GM12878 (cell line): ENCODE measurements at places on chromosomes 11 and 22. TPM values are rescaled to one million over a fixed set of nuclear protein-coding genes. Genes with fewer than 3 reads are reported as not detected.

Gene FIBIN
- not detected in 2 replicates for total RNA-seq

Gene CCDC81
- 0.13 and 0.19 TPM in 2 replicates for total RNA-seq

Gene MS4A3
- total RNA-seq: 0.13 TPM in 1 of 2 replicates, not detected in the other

Gene FXYD2
- total RNA-seq: 1.8 and 2.0 TPM in 2 replicates

Gene TMPRSS4
- 0.26 TPM in 1 of 2 replicates, not detected in the other for total RNA-seq

Gene PISD
- 62.7 and 63.4 TPM in 2 replicates for total RNA-seq

Gene ADM2
- total RNA-seq: 0.31 and 0.48 TPM in 2 replicates

Gene FAM118A
- 44.6 and 63.1 TPM in 2 replicates for total RNA-seq

Gene OR52A1
- total RNA-seq: not detected in 2 replicates

Gene DDIAS
- total RNA-seq: 10.3 and 14.2 TPM in 2 replicates

Gene ELMOD1
- total RNA-seq: not detected in 2 replicates

Gene MMP12
- total RNA-seq: not detected in 2 replicates

Gene UBQLNL
- total RNA-seq: 0.33 and 0.51 TPM in 2 replicates

Gene CNTF
- total RNA-seq: 1.6 and 2.1 TPM in 2 replicates

DNA sequence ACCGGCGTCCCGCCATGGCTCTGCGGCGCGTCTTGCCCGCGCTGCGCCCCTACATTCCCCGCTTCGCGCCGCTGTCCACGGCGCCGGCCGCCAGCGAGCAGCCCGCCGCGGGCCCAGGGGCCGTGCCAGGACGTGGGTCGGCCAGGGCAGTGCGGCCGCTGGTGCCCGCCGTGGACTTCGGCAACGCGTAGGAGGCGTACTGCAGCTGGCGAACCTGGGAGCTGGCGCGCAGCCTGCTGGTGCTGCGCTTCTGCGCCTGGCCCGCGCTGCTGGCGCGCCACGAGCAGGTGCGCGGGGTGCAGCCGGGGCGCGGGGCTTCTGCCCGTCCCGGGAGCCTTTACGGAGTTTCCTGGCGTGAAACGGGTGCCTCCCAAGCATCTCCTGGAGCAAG, 20.1 kb downstream of the DGCR6L start:
- no peak for DNase-seq

DNA sequence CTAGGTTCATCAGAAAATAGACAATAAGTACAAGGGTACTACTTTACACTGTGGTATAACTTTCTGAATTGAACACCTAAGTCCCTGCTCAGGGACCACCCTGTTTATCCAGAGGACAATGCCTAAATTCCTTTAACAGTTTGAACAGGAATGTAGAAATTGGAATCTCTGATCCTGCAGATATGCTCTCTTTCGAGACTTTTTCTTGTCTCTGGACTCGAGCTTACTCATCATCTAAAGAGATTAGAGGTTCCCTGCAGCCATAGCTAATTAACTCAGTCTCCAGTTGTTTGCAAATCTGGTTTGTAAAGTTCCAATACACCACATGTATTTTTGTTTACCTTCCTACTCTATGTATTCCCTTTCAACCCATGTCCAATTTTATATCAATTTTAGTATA, 1.0 kb downstream of the HOATZ start:
- no peak for DNase-seq

- DNase-seq: no peak
Measured at GRCh38 chr11:112590764-112591163, 330.1 kb upstream of the PLET1 start.

DNA sequence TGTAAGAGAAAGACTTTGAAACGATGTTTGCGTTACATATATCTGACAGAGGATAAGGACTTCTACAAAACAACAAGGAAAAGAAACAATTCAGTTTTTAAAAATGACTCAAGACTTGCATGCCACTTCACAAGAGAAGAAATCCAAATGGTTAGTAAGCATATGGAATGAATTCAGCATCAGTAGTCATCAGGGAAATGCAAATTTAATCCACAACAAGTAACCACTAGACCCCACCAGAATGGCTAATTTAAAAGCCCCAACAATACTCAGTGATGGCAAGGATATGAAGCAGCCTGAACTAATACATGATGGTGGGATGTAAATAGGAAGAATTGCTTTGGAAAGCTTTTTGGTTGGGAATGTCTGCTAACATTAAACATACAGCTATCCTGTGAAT, 142.6 kb downstream of the ATXN10 start:
- no peak for DNase-seq

- DNase-seq: no peak
Measured at GRCh38 chr11:57703341-57703740, 8.7 kb downstream of the MED19 start.

DNA sequence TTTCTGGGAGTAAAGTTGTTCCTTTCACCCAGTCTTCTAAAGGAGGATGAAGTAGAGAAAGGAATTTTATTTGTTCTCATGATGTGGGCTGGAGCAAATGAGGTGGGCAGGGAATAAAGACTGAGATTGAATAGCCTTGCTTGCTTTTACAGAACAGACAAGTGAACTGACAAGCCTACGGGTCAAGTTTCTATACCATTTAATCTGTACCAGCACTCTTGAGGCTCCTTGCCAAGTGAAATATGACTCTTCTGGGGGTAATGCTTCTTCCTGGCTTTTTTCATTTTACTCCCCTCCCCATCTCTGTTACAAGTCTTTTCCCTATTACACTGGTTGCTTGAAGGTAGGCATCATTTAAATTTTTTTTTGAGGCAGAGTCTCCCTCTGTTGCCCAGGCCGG, 54.8 kb downstream of the CSTPP1 start:
- DNase-seq: no peak

DNA sequence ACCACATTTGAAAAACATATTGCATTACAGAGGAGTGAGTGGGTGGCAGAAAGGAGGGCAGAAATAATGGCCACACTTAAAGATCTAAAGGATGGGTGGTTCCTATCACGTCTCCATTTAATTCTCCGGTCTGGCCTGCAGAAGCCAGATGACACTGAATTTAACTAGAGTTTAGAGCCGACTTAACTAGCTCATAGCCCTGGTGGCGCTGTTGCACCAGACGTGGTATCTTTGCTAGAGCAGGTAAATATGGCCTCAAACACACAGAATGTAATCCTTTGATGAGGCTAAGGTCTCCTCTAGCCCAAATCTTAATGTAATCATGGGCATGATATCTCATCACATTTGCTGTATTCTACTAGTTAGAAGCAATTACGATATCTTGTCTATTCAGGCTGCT, 51.5 kb upstream of the GAL start:
- no peak for DNase-seq

- DNase-seq: no peak
Measured at GRCh38 chr11:105937331-105937730, 84.7 kb downstream of the MSANTD4 start.

DNA sequence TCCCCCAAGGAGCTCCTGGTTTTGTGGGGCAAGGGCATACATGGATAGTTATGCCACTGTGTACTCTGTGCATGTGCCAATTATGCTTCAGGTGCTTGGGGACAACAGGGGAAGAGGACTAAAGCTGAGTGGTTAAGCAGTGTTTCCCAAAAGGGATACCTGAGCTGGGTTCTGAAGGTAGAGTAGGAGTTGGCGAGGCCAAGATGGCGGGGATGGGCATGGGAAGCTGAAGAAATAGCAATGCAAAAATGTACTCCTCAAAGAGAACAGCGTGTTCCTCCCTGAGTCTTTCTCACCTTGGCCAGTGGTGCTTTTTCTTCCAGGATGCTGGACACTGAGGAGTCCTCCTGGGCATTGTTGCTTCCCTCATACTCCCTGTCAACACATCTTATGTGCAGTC, 90.0 kb upstream of the LARGE1 start:
- no peak for DNase-seq

DNA sequence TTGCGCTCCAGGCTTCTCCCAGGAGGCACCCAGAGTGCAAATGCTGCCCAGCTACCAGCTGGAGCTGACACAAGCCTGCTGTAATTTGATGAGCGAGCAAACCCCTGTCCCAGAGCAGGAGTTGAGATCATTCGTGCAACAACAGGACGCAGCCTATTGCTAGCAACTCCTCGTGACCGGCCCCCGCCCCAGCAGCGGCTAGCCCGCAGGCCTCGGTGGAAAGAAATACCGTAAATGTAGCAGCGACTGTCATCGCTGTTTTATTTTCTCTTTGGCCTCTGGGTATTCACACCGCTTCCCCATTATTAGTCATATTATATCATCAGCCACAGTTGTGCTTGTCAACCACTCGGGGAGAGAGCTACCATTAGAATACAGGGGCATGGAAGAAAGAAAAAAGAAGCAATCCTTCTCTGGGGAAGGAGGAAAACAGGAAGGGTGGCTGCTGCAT, 59.2 kb upstream of the ATXN10 start:
- DNase-seq: no peak

DNA sequence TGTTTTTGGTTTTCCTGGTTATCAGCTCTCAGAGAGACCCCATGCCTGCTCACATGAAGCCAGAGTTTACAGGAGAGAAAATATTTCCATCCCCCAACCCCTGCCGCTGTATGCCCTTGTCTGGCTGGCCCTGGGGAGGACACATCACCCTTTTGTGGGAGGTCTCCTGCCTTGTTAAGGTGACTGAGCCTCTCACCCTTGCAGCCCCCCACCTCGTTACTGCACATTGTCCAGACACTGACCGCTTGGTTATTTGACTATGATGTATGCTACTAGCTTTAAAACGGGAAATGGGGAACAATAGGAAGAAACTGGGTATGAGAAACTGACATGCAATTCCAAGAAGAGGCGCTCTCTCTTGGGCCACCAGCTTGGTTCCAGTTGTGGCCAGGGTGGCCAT, 51.1 kb upstream of the RFPL3 start:
- DNase-seq: no peak

DNA sequence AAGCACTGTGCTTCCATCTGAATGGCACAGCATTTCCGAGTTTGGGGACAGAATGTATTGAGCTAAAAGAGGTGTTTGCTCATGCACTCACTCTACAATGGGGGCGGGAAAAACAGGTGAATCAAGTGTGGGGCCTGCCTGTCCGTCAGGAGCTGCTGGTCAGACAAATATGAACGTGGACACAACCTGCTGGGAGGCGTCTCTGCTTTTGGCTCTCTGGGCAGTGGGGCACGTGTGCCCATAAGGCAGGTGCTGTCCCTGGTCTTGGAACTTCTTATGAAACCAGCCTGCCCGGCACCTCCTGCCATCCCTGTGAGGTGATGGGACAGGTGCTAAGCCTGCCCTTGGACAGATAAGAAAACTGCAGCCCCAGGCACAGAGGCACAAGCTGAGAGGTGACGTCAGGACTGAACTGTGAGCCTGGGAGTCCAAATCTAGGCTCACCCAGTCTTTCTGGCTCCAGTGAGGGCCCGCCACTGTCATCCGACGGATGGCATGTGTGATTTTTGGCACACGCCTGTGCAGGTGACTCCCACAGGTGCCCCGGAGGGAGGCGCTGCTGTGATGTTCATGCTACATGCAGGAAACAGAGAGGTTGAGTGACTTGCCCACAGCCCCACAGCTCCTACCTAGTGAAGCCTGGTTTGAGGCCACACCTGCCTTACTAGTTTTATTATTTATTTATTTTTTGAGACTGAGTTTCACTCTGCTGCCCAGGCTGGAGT, 51.6 kb downstream of the SMIM38 start:
- DNase-seq: no peak

- no peak for DNase-seq
Measured at GRCh38 chr22:30824096-30824495, 129.4 kb downstream of the OSBP2 start.

DNA sequence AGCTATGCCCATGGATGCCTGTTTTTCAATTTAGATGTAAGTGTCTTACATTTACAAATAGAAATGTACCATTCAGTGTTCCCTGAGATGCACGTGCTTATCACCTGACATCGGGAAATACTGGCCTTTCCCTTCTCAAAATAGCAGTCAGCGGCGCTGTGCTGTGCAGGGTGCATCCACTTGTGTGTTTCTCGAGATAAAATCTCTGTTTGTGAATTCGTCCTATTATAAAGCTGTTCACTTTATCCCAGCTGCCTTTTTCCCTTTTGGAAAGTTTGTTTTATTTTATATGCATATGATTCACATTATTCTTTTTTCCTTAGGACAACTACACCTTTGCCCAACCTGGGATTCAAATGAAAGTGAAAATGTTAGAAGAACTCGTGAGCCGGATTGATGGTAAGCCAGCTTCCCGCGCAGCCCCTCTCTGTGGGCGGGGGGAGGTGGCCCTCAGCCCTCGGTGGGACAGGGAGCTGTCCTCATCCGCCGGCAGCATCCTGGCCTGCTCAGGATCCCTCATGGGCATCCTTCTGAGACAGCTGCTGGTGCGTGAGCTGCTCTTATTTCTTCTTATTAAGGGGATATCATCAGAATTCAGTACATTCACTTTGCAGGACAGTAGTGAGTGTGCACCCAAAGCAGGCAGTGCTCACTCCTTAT, 235.0 kb downstream of the TBC1D22A start:
- no peak for DNase-seq

DNA sequence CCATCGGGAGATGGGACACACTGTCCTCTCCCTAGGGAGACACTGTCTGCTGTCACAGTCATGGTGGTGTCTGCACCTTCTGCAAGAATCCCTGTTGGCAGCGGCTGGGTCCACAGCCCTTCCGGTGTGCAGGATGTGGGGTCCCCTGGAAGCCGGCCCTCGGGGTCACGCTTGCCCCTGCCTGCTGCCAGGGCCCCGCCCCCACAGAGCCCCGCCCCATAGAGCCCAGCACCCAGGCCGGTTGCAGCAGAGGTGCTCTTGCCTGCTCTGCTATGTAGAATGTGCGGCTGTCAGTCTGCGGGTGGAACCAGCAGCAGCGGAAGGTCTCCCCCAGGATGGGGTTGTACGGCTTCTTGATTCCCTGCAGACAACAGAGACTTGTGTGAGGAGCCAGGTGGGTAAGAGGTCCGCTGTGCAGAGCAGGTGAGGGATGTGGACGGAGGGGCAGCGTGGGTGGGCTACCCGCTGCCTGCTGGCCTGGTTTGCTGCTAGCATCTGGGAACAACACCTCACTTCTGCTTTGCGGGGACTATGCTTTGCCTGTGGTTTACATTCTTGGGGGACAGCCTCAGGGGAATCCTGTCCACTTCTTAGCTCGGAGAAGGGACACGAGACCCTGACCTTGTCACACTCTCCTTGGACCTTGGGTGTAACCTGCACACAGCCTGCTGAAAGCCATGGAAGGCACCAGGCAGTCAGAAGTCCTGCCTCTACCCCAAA, 44.9 kb upstream of the CARS1 start:
- no peak for DNase-seq

GRCh38 chr11:107493117-107493516, 35.5 kb upstream of the CWF19L2 start:
- no peak for DNase-seq

DNA sequence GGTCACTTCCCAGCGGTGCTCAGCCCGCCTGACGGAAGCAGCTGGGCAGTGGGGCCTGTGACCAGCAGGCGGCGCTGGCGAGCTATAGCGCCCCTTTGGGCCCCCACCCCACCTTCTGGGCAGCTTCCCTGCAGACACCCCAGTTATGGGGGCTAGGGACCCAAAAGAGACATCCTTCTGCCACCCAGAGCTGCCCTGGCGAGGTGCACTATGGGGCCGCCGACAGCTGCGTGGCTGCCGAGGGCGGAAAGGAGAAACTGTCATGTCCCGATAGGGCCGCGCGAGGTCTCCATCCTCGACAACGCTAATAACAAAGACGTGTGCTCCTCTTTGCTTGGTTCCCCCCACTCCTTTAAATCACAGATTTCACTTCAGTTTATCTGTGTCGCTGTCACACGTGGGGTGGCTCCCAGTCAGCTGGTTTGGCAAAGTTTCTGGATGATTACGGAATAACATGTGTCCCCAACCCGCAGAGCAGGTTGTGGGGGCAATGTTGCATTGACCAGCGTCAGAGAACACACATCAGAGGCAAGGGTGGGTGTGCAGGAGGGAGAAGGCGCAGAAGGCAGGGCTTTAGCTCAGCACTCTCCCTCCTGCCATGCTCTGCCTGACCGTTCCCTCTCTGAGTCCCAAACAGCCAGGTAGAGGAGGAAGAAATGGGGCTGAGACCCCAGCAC, 673 bp upstream of the MYO7A start:
- DNase-seq: no peak

GRCh38 chr22:50733521-50734342, 4.3 kb upstream of the ACR start:
- DNase-seq: no peak

- no peak for DNase-seq
Measured at GRCh38 chr22:45067731-45068130, 57.9 kb upstream of the PHF21B start.
